ENCODE measurements at places on chromosomes 11 and 22. TPM values are rescaled to one million over a fixed set of nuclear protein-coding genes. Genes with fewer than 3 reads are reported as not detected.

Gene CCND1
- 586 TPM for total RNA-seq

Gene DEPDC5
- 28.1 TPM for total RNA-seq

Gene CASP1
- 4.7 TPM for total RNA-seq

Gene SCN4B
- total RNA-seq = not detected

Gene OR56A3
- total RNA-seq = not detected

Gene LRRC32
- total RNA-seq = 0.53 TPM

Gene LSP1
- total RNA-seq = 2.6 TPM

DNA sequence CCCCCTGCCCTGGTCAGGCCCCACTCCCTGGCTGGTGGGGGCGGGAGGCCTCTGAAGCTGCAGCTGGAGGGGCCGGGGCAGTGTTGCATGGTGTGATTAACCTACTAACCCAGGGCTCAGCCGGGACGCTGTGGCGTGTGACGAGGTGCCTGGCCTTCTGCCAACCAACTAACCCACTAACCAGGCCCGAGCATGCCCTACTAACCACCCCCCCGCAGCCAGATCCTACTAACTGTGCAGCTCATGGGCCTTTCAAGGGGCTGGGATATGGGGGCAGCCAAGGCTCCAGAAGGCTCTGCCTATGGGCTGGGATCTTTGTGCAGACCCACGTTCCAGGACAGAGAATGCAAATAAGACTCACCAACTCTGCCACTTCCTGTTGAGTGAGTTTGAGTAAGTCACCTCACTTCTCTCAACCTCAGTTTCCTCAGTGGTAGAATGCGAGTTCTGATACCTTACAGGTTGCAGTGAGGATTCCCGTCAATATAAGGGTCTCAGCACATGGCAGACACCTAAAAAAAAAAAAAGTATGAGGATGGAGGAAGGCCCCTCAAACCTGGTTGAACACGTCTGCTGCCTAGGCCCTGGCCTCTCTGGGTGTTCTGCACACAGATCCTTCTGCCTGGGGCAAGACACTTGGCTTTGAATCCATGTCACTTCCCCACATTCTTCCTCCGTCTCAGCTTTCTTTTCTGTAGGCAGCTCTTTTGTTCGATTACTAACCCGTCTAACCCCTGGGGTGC is 14.1 kb downstream of the MIAT start:
- no peak overlapping the region for H3K27ac ChIP-seq
- no peaks in the 10 kb centered on the region for H3K36me3 ChIP-seq
- H3K4me1 ChIP-seq = peaks cover 14% of the 10 kb centered on the region
- H3K4me3 ChIP-seq = no peak overlapping the region
- H3K27me3 ChIP-seq = no peaks in the 10 kb centered on the region

GRCh38 chr22:16959345-16959930 is 48.6 kb downstream of the GAB4 start:
- no peak overlapping the region for H3K27ac ChIP-seq
- H3K4me3 ChIP-seq = no peak overlapping the region
- no peaks in the 10 kb centered on the region for H3K36me3 ChIP-seq

DNA sequence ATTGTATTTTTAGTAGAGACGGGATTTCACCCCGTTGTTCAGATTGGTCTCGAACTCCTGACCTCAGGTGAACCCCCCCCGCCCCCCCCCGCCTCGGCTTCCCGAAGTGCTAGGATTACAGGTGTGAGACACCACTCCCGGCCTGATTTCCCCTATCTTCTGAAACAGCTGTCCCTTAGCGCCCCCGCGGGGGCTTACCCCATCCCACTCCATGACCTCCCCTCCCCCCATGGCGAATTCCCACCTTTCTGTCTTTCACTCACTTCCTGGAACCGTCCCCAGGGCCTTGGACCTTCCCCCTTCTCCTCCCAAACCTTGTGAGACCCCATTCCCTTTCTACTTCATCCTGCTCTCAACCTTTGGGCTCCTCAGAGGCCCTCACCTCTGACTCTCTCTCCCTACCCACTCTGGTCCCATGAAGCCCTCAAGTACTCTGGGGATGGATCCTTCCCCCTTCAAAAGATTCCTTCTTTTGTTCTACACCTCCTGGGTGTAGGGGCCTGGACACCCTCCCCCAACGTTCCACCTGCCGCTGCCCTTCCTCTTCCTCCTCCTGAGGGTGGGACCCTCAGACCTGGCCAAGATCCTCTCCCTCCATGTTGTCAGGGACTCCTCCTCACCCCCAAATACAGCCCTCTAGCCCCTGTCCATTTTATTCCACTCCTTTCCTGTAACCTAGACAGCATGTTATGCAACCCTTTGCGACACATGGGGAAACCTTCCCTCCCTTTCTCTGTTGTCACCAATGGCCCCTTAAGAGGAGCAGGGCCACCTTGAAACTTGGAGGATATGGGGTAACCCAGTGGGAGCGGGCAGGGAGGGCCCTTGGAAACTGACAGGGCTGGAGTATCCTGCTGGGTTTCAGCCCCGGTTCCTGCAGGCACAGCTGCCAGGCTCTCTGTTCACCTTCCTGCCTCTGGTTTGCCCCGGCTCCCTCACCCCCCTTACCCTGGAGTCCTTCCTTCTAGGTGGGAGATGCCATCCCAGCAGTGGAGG is 1.1 kb downstream of the PRDX5 start:
- H3K4me3 ChIP-seq = peak overlapping the region; percentile 69
- H3K27ac ChIP-seq = peak overlapping the region; percentile 87
- H3K27me3 ChIP-seq = no peaks in the 10 kb centered on the region
- no peak for DNase-seq
- peaks cover 7% of the 10 kb centered on the region for H3K36me3 ChIP-seq
- peaks cover 47% of the 10 kb centered on the region for H3K4me1 ChIP-seq

DNA sequence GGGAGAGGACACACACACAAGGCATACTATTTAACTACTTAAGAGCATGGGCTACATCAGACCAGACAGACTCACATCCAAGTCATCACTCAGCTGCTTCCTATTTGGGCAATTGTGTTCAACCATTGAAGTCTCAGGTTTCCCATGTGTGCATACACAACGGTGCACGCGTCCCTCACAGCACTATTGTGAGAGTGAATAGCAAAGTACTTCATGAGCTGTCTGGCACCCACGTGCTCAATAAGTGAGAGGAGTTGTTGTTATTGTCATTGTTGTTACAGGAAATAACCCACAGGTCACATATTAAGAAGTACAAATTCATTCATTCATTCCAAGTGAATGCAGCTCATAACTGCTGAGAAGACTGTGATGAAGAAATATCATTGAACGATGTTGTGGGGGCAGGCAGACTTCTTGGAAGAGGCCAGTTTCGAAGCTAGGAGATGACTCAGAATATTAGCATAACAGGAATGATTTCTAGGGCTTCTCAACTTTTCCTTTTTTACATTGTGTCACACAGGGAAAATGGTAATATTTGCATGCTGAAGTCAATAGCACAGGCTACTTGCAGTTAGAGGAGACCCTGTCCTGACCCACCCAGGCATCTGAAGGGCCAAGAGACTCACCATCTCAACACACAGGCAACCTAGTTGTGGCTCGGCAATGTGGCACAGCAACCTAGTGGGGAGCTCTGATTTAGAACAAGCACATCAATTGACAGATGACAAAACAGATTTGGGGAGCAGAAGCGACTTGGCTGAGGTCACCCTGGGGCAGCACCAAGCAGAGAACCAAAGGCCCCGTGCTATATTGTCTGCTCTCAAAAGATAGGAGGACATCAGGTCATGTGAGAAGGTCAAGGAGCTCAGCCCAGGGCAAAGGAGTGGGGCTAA is 606.0 kb downstream of the BUD13 start:
- H3K27ac ChIP-seq = no peak overlapping the region
- no peaks in the 10 kb centered on the region for H3K36me3 ChIP-seq
- DNase-seq = no peak
- peaks cover 33% of the 10 kb centered on the region for H3K27me3 ChIP-seq
- H3K4me1 ChIP-seq = no peaks in the 10 kb centered on the region
- H3K4me3 ChIP-seq = no peak overlapping the region

GRCh38 chr11:1019321-1019910 is 17.1 kb downstream of the MUC6 start:
- no peaks in the 10 kb centered on the region for H3K4me1 ChIP-seq
- no peaks in the 10 kb centered on the region for H3K36me3 ChIP-seq
- no peaks in the 10 kb centered on the region for H3K27me3 ChIP-seq
- no peak for DNase-seq

- no peaks in the 10 kb centered on the region for H3K36me3 ChIP-seq
- DNase-seq = peak; percentile 41
- H3K27me3 ChIP-seq = no peaks in the 10 kb centered on the region
- H3K4me3 ChIP-seq = no peak overlapping the region
- H3K27ac ChIP-seq = no peak overlapping the region
These were observed 1.8 kb upstream of the RASD2 start for GRCh38 chr22:35538801-35539321.

DNA sequence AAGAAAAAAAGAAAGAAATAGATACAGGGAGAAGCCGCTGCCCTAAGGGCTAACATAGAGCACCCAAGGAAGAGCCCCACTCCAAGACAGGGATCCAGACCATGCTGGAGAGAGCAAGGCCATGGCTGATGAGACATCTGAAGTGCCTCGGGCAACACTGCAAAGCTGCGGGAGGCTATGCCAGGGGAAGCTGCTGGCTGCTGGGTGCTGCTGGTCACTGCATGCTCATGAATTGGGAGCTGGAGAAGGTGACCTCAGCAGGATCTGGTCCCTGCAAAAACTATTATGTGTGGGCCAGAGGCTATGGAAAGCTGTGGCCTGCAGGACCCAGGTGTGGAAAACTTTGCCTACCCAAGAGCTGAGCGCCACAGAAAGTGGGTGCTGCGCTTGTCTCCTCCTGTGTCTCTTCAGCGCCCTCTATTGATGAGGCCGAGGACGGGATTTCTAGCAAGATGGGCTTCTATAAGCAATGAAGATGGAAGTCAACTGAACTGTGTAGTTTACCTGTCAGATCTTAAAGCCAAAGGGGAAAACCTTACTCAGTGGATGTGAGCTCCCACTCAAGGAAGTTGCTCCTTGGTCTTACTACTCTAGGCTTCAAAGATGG is 17.3 kb upstream of the SLC29A2 start:
- H3K27me3 ChIP-seq = peaks cover 11% of the 10 kb centered on the region
- H3K27ac ChIP-seq = no peak overlapping the region
- peak; percentile 57 for DNase-seq

GRCh38 chr11:119371778-119372182 is 9.7 kb downstream of the USP2 start:
- no peak for DNase-seq
- no peak overlapping the region for H3K4me3 ChIP-seq
- H3K36me3 ChIP-seq = no peaks in the 10 kb centered on the region
- no peak overlapping the region for H3K27ac ChIP-seq
